Left lung (tissue), 14 donors: ENCODE measurements at places on chromosomes 5 and 9. TPM values are rescaled to one million over a fixed set of nuclear protein-coding genes. Genes with fewer than 3 reads are reported as not detected.

IL5 gene
- total RNA-seq = not detected

FREM1 gene
- total RNA-seq = 2.4 TPM

ZFR gene
- total RNA-seq = 47.1 TPM

FOXD4L6 gene
- total RNA-seq = not detected

ARSI gene
- total RNA-seq = 7.5 TPM

VLDLR gene
- 19.8 TPM for total RNA-seq

MYOZ3 gene
- 0.79 TPM for total RNA-seq

DNA sequence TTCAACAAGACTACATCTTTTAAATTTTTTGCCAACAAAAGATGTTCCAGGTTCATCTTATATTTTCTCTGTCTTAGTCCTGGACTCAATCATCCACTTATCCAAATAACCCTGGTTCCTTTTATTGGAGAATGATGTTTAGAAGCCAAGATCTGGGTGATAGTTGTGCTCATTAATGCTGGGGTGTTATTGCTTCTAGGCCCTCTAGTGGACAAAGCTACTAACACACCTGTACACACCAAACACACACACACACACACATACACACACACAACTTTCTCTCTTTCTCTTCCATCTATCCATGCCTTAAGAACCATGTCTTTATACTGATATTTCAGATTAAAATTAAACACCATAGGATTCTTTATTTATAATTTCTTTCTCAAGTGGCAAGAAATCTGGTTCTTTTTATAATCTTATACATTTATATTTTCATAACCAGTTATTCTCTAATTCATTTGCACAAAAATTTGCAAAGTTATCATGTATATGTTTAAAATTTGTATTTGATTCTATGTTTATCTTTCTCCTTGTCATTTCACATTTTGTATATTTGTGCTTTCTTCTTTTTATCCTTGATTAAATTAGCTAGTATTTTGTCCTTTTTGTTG lies 179.1 kb upstream of the SMIM23 start:
- H3K27ac ChIP-seq = no peak overlapping the region
- no peak for DNase-seq
- H3K36me3 ChIP-seq = no peaks in the 10 kb centered on the region
- H3K4me3 ChIP-seq = no peak overlapping the region

DNA sequence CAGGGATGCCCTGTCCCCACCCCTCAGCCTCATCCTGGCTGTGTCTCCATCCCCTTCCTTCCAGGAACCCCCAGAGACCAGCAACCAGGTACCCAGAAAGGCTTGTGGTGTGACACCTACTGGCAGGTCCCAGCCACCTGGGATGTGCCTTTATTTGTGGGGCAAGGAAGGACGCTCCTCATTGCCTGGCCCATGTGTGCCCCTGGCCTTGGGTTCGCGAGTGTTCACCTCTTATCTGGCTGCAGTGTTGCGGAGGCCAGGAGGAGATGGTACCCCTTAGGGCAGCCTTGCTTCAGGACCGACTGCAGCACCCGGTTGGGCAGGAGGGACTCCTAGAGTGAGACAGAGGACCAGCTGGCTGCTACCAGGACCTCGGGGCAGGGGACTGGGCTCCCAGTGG lies 8.8 kb downstream of the C9orf50 start:
- no peaks in the 10 kb centered on the region for H3K36me3 ChIP-seq
- H3K4me3 ChIP-seq = no peak overlapping the region
- no peaks in the 10 kb centered on the region for H3K27me3 ChIP-seq
- no peak overlapping the region for H3K27ac ChIP-seq
- H3K4me1 ChIP-seq = peaks cover 39% of the 10 kb centered on the region
- peak; percentile 41 for DNase-seq

DNA sequence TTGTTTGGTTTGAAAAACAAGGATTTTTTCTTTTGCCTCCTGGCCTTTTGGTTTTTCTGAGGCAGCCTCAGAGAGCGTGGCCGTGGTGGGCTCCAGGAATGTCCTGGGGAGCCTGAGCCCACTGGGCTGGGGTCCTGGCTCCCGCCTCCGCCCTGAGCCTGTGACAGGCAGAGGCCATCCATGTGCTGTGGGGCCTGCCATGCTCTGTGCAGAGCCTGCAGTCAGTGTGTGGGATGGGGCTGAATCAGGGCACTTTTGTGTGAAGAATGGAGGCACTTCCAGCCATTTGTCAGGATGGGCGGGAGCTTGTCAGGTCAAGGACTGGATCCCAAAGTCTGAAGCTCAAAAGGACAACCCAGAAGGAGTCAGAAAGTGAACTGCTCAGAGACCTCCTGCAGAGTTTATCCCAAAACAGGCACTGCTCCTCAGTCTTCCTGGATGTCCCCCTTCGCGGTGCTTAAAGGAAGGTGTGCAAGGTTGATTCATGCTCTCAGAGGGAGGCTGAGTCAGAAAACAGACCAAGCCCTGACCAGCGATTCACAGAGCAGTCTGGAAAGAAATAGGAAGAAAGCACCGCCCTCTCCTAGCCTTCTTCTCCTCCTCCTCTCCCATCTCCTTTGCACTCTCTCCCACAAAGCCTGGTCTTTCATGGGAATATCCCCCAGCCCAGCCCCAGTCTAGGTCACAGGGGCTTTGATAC lies 53.2 kb downstream of the MVB12B start:
- no peak overlapping the region for H3K27ac ChIP-seq
- H3K4me1 ChIP-seq = peaks cover 4% of the 10 kb centered on the region
- no peaks in the 10 kb centered on the region for H3K36me3 ChIP-seq

- no peaks in the 10 kb centered on the region for H3K4me1 ChIP-seq
- no peak overlapping the region for H3K4me3 ChIP-seq
- no peaks in the 10 kb centered on the region for H3K36me3 ChIP-seq
- no peaks in the 10 kb centered on the region for H3K27me3 ChIP-seq
- no peak for DNase-seq
- no peak overlapping the region for H3K27ac ChIP-seq
These were observed 103.3 kb downstream of the SREK1 start for GRCh38 chr5:66247176-66247960.

GRCh38 chr9:131274674-131275331 lies 1.5 kb downstream of the FAM78A start:
- peak overlapping the region; percentile 87 for H3K27ac ChIP-seq
- peak overlapping the region; percentile 55 for H3K4me3 ChIP-seq
- H3K27me3 ChIP-seq = peaks cover 18% of the 10 kb centered on the region
- DNase-seq = peak; percentile 83
- H3K36me3 ChIP-seq = no peaks in the 10 kb centered on the region

DNA sequence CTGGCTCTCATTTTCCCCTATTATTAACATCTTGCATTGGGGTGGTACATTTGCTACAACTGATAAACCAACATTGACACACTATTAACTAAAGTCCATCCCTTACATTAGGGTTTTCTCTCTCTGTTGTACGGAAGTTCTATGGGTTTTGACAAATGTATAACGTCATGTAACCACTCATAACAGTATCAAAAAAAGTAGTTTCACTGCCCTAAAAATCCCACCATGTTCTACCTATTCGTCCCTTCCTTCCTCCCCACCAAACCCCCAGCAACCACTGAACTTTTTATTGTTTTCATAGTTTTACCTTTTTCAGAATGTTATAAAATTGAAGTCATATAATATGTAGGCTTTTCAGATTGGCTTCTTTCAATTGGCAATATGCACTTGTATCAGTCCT lies 40.1 kb downstream of the MLLT3 start:
- H3K4me1 ChIP-seq = peaks cover 7% of the 10 kb centered on the region
- no peak overlapping the region for H3K27ac ChIP-seq
- H3K36me3 ChIP-seq = no peaks in the 10 kb centered on the region
- DNase-seq = no peak

- H3K27ac ChIP-seq = no peak overlapping the region
- H3K27me3 ChIP-seq = peaks cover 22% of the 10 kb centered on the region
- H3K4me3 ChIP-seq = no peak overlapping the region
- no peak for DNase-seq
These were observed 1.0 kb upstream of the TSLP start for GRCh38 chr5:111070272-111071134.

GRCh38 chr5:32290922-32291321 lies 21.8 kb downstream of the MTMR12 start:
- H3K27ac ChIP-seq = no peak overlapping the region
- no peaks in the 10 kb centered on the region for H3K27me3 ChIP-seq
- DNase-seq = no peak
- no peak overlapping the region for H3K4me3 ChIP-seq
- H3K36me3 ChIP-seq = peaks cover 6% of the 10 kb centered on the region
- H3K4me1 ChIP-seq = no peaks in the 10 kb centered on the region

DNA sequence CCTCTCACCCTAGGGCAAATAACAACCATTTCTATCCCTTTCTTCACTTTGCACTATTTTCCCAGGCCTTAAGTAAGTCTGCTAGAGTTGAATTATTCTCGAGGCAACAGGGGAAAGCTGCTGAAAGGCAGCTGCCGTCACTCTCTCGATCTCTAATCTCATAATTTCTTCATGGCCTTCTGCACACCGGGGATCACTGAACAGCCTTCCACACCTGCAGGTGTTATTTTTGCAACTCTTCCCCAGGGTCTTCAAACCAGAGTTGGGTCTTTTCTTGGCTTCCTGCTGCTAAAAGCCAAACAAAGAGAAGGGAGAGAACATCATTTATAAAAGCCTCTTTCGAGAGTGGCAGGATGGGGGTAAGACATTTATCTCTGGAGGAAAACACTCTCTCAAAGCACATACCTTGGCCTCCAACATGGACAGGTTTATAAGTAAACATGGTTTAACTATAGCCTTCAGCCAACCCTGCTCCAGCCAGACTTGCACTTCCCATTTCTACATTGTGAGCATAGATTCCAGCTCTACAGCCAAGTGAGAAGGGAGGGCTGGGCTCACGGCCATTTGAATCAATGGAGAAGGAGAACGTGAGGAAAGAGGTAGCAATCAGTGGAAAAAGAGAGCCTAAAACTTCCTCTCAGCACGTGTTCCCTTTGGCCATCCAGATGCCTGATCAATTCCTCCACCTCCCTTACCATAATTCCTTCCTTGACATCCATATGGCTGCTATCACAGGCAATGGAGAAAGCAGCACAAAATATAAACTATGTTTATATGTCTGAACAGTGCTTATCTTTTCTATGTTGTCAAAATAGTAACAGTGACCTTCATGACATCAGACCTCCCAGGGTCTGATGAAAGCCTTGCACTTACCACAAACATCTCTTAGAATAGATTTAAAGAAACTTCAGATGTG lies 464.9 kb downstream of the TLE1 start:
- no peaks in the 10 kb centered on the region for H3K4me1 ChIP-seq
- H3K4me3 ChIP-seq = no peak overlapping the region
- H3K27me3 ChIP-seq = no peaks in the 10 kb centered on the region
- H3K36me3 ChIP-seq = no peaks in the 10 kb centered on the region
- no peak for DNase-seq

- peaks cover 11% of the 10 kb centered on the region for H3K4me1 ChIP-seq
- no peak overlapping the region for H3K27ac ChIP-seq
- H3K4me3 ChIP-seq = no peak overlapping the region
- H3K36me3 ChIP-seq = no peaks in the 10 kb centered on the region
These were observed 264.6 kb downstream of the TMEM167A start for GRCh38 chr5:82812575-82812974.

GRCh38 chr5:16669776-16670175 lies 53.0 kb upstream of the RETREG1 start:
- no peaks in the 10 kb centered on the region for H3K36me3 ChIP-seq
- H3K27ac ChIP-seq = no peak overlapping the region
- H3K4me3 ChIP-seq = no peak overlapping the region
- no peaks in the 10 kb centered on the region for H3K27me3 ChIP-seq

DNA sequence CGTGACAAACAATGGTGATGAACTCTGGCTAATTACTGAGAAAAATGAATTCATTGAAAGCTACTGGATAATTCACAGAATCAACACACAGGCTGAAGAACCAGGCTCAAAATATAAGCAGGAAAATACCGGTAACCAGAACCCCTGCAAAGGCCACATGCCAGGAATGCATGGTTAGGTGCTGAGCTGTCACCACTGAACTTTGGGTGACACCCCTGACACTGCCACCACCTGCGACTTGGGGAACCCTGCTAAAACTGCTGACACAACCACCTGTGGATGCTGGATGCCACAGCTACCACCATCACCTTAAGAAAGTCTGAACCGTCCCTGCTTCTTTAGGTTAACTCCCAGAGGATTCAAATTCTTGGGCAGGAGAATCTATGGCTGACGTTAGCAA lies 72.0 kb upstream of the NR4A3 start:
- H3K27me3 ChIP-seq = no peaks in the 10 kb centered on the region
- DNase-seq = no peak
- H3K27ac ChIP-seq = no peak overlapping the region
- H3K36me3 ChIP-seq = no peaks in the 10 kb centered on the region

GRCh38 chr5:39024005-39024404 lies 50.2 kb downstream of the RICTOR start:
- H3K27me3 ChIP-seq = no peaks in the 10 kb centered on the region
- no peak for DNase-seq
- H3K4me1 ChIP-seq = no peaks in the 10 kb centered on the region
- no peak overlapping the region for H3K4me3 ChIP-seq

GRCh38 chr9:37141015-37141414 lies 20.6 kb downstream of the ZCCHC7 start:
- no peak for DNase-seq
- H3K27ac ChIP-seq = no peak overlapping the region
- no peaks in the 10 kb centered on the region for H3K27me3 ChIP-seq
- H3K4me1 ChIP-seq = no peaks in the 10 kb centered on the region

DNA sequence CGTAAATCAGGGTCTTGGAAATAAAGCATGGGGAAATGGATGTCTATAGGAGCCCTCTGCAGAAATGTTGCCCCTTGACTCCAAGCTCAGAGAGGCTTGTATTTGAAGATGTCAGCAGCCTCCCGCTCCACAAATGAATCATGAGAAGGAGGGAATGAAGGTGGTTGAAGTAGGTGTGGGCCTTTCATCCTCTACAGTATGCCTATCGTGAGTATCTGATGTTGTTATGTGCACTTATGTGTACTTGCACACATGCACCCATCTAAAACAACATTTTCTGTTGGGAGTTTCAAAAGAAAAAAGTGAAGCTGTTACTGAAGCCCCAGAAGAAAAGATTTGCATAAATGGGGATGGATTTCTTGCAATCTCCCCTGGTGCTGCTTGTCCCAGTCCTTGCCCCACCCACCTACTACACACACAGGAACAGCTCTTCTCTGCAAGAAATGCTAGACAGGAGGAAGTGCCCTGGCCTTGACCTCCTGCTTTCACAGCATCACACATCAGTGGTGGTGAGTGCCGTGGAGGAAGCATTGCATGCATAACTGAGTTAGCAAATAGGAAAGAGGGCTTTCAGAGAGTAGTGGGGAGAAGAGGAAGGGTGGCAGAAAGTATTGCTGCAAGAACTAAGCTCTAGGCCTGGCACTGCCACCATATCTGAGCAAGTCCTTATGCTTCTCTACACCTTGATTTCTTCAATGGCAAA lies 156.1 kb downstream of the SNX18 start:
- no peak overlapping the region for H3K4me3 ChIP-seq
- H3K4me1 ChIP-seq = peaks cover 82% of the 10 kb centered on the region
- H3K27me3 ChIP-seq = no peaks in the 10 kb centered on the region
